Transverse colon (tissue), 4 donors: ENCODE measurements at places on chromosomes 1 and 21.

- no peak for DNase-seq
These were observed 387.8 kb upstream of the LYPLAL1 start for GRCh38 chr1:218785928-218786327.

- DNase-seq = no peak
These were observed 22.5 kb downstream of the FAM177B start for GRCh38 chr1:222759451-222760035.

DNA sequence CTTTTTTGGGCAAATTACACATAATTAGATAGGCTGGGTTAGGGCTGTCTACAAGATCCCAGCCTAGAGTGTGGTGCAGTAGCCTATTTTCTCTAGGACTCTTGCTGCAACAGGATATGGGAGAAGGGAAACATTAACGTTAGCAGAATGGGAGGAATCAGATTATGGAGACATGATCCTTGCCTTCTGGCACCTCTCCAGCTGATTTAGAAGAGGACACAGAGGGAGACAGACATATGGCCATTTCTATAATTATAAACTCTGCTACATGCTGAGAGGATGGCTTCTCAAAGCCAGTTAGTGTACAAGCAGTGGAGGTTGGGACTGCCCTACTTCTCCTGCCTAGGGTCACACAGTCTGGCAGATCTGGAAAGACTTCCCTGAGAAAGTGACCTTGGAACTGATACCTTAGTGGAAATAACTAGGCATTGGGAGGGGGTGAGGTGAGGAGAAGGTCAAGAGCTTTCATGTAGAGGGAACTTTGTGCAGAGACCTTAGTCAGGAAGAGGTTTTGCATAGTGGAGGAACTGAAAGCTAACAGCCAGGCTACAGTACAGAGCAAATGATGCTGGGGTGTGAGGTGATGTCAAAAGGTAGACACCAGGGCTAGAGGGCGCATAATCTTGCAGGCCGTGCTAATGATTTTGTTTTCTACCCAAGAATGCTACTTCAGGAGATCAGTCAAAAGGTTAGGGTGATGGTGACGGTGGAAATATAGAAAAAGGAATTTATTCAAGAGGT, 1.2 kb upstream of the CD1D start:
- DNase-seq = peak; percentile 32

DNA sequence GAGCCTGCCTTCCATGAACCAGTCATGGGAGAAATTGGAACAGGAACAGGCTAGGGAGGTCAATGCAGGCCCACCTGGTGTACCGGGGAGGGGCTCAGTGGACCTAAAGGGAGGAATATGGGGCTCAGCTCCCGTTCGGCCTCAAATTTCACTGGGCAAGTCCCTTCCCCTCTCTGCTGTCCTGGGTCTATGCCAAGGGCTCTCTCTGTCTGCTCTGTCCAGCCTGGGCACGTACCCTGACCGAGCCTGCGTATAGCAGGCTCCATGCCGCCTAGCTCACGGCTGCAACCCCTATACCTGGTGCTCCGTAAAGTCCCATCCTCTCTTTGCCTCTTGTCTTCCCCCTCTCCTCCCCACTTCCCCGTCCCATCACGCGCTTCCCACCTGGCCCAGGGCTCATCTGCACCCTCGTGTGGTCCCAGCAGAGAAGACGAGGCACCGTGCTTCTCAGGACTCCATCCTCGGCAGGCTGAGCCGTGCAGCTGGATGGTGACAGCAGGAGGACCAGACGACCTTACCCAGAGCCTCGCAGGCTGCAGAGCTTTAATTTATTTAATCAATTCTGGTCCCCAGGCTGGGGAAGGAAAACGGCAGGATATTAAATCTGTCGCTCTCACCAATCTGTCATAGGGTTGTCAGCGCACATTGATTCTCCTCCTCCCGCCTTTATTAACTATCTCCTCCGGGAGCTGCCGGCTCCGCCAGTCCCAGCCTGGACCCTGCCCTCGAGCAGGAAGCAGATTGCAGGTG, 25.0 kb upstream of the DISP3 start:
- no peak for DNase-seq

GRCh38 chr1:217712925-217713597, 81.9 kb downstream of the SPATA17 start:
- DNase-seq = no peak

GRCh38 chr1:70468180-70468579, 57.1 kb downstream of the CTH start:
- DNase-seq = no peak

GRCh38 chr21:44805226-44805625, 3.6 kb upstream of the UBE2G2 start:
- no peak for DNase-seq
